ENCODE measurements at places on chromosomes 6 and 20. TPM values are rescaled to one million over a fixed set of nuclear protein-coding genes. Genes with fewer than 3 reads are reported as not detected.
A peak's percentile ranks its signal among the peaks of the same experiment; 100 is the strongest.

- no peak for DNase-seq
- H3K36me3 ChIP-seq, result no peaks in the 10 kb centered on the region
- H3K27me3 ChIP-seq, result no peaks in the 10 kb centered on the region
- no peak overlapping the region for H3K4me3 ChIP-seq
- no peaks in the 10 kb centered on the region for H3K4me1 ChIP-seq
These were observed 395.6 kb downstream of the NKAIN2 start for GRCh38 chr6:124199286-124199685.

GRCh38 chr6:11994875-11995461 is 17.1 kb upstream of the HIVEP1 start:
- H3K36me3 ChIP-seq, result peaks cover 4% of the 10 kb centered on the region
- no peaks in the 10 kb centered on the region for H3K4me1 ChIP-seq
- H3K27ac ChIP-seq, result no peak overlapping the region
- no peak overlapping the region for H3K4me3 ChIP-seq
- H3K27me3 ChIP-seq, result no peaks in the 10 kb centered on the region

DNA sequence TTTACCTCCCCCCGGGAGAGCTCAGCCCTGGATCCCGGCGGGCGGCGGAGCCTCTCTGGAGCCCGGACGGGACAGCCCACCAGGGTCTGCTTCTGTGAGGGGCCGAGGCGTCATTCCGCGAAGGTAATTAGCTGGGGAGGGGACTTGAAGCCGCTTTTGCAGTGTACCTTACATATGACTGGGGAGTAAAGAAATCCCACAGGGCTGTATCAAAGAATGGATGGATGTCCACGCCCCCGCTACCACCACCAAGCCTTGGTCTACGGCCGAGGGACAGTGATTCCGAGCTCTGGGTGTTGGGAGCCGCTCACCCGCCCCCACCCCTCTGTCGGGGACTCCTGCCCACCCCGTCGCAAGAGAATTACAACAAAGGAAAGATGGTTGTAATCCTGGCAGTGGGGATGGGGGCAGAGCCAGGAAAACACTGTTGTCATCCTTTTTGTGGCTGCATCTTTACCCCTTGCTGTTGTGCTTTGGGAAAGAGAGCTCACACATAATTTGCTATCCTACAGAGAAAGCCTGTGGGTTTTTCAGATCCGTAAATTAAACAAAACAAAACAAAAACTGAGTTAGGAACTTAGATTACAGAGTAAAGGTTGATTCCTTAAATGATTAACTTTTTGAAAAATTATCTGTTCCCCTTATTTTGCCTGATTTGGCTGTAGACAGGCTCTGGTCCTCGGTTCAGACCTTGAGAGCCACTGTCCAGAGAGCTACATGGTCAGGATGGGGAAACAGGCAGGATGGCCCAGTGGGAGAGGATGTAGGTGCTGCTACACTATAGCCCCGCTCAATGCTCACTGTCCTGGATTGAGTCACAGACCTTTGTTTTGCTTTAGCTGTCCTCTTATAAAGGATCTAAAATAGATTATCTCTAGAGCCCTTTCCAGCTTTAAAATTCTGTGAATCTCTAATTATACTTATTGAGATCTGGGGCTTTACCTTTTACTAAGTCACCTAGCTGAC is 997 bp upstream of the FBXO30 start:
- peak overlapping the region; percentile 89 for H3K27ac ChIP-seq
- no peaks in the 10 kb centered on the region for H3K27me3 ChIP-seq
- peak overlapping the region; percentile 89 for H3K4me3 ChIP-seq
- H3K4me1 ChIP-seq, result peaks cover 69% of the 10 kb centered on the region
- no peak for DNase-seq

Gene NR2E1
- total RNA-seq, result not detected

Gene IL17A
- total RNA-seq, result not detected

Gene JPH2
- not detected for total RNA-seq

Gene SPEF1
- not detected for total RNA-seq

Gene THBS2
- total RNA-seq, result not detected
